ENCODE measurements at places on chromosomes 3 and 15.

DNA sequence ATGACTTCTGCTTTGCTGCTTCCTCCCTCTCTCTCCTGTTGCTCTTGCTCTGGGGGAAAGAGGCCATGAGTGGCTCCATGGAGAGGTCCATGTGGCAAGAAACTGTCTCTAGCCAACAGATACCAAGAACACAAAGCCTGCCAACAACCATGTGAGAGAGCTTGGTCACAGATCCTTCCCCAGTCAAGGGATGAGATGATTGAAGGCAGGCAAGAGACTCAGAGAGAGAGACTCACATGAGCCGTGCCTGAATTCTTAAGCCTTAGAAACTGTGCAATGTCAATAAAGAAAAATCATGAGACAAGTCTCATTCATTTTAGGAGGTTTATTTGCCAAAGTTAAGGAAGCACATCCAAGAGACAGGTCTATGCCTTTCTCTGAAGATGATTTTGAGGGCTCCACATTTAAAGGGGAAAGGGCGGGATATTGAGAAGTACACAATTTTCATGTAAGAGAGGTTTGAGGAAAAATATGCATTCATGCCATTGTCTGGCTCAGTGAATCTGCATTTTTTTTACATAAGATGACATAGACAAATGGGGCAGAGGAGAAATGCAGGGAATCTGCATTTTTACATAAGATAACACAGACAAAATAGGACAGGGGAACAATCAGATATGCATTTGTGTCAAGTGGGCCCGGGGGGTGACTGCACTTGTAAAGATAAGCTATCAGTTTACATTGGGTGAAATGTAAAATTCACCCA is 59.5 kb upstream of the SUCLG2 start:
- H3K4me3 ChIP-seq = no peak overlapping the region
- DNase-seq = no peak
- no peaks in the 10 kb centered on the region for H3K36me3 ChIP-seq
- no peaks in the 10 kb centered on the region for H3K4me1 ChIP-seq

DNA sequence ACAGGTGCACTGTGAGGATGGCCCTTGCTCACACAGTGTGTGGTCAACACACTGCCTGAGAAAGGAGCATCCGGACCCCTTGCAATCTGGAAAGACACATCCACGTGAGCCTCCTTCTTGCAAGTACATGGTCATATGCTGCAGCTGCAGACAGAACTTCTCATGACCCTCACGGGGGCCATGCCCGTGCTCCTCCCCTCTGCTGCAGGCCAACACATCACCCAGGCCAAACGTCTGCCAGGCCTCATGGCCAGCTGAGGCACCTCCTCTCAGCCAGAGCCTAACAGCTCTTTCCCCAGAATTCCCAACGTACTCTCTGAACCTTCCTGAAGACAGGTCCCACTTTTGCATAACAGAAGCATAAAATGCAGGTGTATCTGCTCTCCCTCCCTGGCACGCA is 25.3 kb downstream of the SLC41A3 start:
- H3K27me3 ChIP-seq = no peaks in the 10 kb centered on the region
- H3K36me3 ChIP-seq = no peaks in the 10 kb centered on the region
- peaks cover 10% of the 10 kb centered on the region for H3K4me1 ChIP-seq
- H3K4me3 ChIP-seq = no peak overlapping the region
- no peak overlapping the region for H3K27ac ChIP-seq
- no peak for DNase-seq

GRCh38 chr3:167843886-167844285 is 108.4 kb downstream of the SERPINI1 start:
- H3K36me3 ChIP-seq = no peaks in the 10 kb centered on the region
- DNase-seq = no peak
- H3K4me3 ChIP-seq = no peak overlapping the region
- H3K4me1 ChIP-seq = peaks cover 12% of the 10 kb centered on the region
- H3K27ac ChIP-seq = no peak overlapping the region

DNA sequence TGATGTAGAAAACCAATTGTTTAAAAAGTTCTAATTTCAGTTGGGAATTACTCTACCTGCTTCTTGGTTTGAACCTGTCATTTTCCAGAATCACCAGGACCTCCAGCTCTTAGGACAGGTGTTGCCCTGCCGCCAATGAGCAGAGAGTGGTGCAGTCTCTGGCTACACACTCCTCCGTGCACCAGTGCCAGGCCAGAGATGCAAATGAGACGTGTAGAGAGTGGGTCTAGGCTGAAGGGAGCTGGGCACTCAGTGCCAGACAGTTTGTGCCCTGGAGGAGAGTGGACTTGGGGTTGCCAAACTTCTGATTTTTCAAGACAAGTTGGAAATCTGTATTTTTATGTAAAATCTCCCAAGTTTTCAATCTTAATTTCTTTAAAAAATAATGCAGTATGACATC is 566.2 kb downstream of the MAGI1 start:
- no peak overlapping the region for H3K27ac ChIP-seq
- H3K4me3 ChIP-seq = no peak overlapping the region
- DNase-seq = no peak
- H3K4me1 ChIP-seq = no peaks in the 10 kb centered on the region
- no peaks in the 10 kb centered on the region for H3K36me3 ChIP-seq
- H3K27me3 ChIP-seq = no peaks in the 10 kb centered on the region

GRCh38 chr3:162769564-162769963 is 1273.0 kb downstream of the OTOL1 start:
- no peaks in the 10 kb centered on the region for H3K27me3 ChIP-seq
- H3K27ac ChIP-seq = no peak overlapping the region
- no peak overlapping the region for H3K4me3 ChIP-seq
- H3K36me3 ChIP-seq = no peaks in the 10 kb centered on the region

DNA sequence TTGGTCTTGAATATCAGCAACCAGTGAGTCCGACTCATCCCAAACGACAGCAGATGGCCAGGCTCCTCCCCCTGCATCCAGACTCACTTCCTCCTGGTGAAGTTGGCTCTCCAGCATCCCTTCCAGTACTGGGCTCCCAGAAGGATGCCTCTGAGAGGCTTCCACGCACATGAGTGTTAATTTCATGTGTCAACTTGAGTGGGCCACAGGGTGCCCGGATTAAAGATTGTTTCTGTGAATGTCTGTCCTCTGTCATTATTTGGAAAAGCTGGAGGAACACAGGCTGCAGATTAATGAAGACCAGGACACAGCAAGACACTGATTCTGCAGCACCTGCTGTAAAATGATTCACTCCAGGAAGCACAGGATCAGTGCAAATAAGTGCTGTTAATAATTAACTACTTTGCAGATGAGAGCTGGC is 99.8 kb downstream of the ATP10A start:
- H3K27me3 ChIP-seq = no peaks in the 10 kb centered on the region
- H3K4me1 ChIP-seq = no peaks in the 10 kb centered on the region
- H3K36me3 ChIP-seq = no peaks in the 10 kb centered on the region
- no peak overlapping the region for H3K27ac ChIP-seq

DNA sequence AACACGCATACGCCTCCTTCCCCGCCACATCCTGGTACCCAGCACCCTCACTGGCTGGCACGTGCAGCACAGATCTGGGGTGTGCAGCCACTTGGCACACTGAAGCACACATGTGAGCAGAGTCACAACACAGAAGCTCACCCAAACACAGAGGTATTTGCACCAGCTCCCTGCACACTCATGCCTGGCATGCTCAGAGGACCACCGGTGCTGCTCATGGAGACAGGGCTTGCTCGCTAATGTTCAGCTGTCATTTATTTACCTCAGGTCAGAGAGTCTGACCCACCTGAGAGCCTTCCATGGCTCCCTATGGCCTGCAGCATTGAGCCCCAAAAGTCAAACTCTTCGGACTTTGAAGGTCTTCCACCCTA is 70.4 kb downstream of the ADAMTS7 start:
- no peak overlapping the region for H3K4me3 ChIP-seq
- peaks cover 9% of the 10 kb centered on the region for H3K27me3 ChIP-seq
- H3K27ac ChIP-seq = no peak overlapping the region
- DNase-seq = no peak
- no peaks in the 10 kb centered on the region for H3K36me3 ChIP-seq
